ENCODE measurements at places on chromosomes 7 and 10.
A peak's percentile ranks its signal among the peaks of the same experiment; 100 is the strongest.

DNA sequence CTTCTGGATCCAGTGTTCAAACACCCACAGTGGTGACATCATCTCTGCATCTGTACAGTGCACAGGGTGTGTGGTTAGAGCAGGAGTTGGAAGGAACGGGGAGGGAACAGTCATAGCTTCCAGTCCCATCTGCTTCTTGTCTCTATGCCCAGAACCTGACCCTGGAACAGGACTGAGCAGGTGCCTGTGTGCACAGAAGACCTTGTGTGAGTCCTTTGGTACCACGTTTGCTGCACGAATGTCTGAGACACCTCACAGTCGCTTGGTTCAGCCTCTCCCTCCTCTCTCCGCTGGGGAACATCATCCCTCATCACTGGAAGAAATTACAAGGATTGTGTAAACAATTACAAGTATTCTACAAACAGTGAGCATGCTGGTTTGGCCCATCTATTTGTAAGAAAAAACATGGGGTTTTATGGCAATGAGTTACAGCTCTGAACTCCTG, 243.0 kb upstream of the KLF6 start:
- DNase-seq: no peak

DNA sequence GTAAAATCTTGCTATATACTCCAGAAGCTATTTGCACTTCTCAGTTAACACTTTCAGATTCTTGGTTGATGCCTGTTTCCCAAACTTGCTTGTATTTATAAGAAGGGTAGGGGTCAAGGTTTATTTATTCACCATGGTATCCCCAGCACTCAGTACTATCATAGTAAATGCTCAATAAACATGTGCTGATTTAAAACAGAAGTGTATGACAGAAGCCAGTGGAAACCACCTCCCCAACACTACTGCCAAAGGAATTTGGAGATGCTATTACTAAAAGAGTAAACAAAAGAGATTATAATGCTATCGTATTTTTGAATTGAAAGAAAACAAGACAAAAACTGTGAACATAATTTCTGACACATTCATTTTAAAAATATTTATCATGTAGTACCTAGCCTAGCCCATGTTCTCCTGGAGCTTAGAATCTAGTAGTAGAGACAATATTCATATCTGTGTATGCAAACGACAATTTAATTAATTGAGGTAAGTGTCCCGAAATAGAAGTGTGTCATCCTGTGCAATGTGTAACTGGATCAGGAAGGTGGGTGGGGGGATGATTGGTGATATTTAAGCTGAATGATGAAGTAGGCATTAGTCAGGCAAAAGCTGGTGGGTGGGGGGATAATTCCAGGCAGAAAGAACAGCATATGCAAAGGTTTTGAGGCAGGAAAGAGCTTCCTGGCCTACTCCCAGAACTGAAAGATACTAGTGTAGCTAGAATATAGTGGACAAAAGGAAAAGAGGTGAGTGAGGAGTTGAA, 77.5 kb downstream of the HGF start:
- no peak for DNase-seq

- no peak for DNase-seq
Observed at GRCh38 chr10:78604286-78604685, 464.5 kb upstream of the ZMIZ1 start.

DNA sequence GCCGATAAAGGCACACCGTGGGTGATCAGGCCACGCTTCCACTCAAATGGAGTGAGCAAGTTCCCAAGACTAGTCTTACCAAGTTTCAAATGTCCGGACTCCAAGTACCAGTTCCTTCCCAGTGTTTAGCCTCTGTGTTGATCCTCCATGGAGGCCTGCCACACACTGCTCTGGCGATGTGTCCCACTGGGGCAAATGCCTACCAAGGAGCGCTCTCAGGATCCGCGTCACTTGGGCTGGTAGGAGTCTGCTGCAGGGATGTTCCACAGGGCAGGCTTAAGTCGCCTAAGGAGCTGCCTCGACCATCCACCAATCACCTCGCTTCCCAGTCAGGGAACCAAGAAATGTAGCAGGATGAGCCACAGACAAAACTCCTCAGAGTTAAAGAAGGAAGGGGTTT, 17.4 kb upstream of the MRLN start:
- no peak for DNase-seq

DNA sequence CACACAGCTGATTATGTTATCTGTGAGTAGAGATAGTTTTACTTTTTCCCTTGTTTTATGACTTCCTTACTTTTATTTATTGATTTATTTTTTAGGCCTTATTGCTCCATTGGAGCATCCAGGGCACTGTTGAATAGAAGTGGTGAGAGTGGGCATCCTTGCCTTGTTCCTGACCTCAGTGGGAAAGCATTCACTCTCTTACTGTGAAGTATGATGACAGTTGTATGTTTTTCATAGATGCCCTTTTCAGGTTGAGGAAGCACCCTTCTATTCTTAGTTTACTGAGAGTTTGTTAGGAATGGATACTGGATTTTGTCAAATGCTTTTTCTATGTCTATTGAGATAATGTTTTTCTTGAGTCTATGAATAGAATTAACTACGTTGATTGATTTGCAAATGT, 88.6 kb downstream of the XRCC2 start:
- DNase-seq: no peak

GRCh38 chr10:94279835-94280709, 82.7 kb downstream of the NOC3L start:
- DNase-seq: peak; percentile 59

DNA sequence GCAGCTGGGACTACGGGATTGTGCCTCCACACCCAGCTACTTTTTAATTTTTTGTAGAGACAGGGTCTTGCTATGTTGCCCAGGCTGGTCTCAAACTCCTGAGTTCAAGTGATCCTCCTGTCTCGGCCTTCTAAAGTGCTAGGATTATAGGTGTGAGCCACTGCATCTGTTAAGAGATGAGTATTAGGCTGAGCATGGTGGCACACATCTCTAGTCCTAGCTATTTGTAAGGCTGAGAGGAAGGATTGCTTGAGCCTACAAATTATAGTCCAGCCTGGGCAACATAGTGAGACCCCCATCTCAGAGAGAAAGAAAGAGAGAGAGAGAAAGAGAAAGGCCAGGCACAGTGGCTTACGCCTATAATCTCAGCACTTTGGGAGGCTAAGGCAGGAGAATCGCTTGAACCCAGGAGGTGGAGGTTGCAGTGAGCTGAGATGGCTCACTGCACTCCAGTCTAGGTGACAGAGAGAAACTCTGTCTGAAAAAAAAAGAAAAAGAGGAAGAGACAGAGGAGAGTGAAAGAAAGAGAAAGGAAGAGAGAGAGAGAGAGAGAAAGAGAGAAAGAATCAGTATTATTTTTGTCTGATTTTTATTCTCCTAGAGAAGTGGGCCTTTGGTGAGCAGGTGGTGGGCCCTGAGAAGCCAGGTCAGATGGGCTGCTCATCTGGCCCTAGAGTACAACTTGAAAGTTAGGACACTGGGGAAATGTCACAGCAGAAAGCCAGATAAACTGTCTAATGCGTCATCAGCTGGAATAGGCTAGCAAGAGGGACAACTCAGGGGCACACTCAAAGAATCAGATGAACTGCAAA, 58.2 kb upstream of the ZRANB1 start:
- no peak for DNase-seq

DNA sequence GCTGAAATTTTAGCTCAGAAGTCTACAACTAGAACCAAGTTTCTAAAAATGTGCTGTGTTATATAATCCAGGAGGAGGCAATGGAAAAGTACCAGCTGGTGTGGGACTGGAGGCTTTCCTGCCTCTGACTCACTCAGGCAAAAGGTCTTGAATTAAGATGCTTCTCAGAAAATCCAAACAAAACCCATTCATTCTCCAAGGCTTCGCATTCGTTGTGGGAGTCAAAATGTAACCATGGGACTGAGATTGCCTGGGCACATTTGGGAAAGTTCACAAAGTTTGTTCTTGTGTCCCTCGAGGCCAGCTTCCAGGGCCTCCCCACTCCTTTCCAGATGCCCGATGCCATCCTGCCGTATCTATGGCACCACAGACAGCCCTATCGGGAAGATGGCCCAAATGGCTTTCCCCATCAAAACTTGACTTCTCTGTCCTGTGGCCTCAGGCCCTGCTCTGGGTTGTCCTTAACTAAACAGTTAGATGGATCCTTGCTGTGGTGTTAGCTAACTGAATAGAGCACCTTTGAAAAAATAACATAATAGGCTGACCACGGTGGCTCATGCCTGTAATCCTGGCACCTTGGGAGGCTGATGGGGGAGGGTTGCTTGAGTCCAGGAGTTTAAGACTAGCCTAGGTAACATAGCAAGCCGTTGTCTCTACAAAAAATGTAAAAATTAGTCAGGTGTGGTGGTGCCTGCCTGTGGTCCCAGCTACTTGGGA, 180.5 kb downstream of the PFKFB3 start:
- no peak for DNase-seq

GRCh38 chr7:1494447-1494846, 9.7 kb downstream of the INTS1 start:
- no peak for DNase-seq

- no peak for DNase-seq
Observed at GRCh38 chr7:47485640-47486435, 96.1 kb downstream of the TNS3 start.

- peak; percentile 86 for DNase-seq
Observed at GRCh38 chr10:71812016-71812912, 38.8 kb downstream of the PSAP start.

DNA sequence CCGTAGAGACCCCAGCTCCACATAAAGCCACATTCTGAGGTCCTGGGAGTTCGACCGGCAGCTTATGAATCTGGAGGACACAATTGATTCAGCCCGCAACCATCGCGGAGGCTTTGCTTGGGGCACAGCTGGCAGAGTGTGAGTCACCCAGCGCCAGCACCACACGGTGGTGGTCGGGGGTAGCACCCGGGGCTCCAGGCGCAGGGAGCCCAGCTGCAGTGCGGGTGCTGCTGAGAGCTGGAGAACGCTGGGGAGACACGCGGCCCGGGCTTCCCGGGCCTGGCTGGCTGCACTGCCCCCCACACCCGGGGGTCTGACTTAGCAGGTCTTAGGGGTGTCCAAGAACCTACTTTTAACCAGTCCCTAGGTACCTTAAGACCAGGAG, 87.9 kb downstream of the PAXIP1 start:
- DNase-seq: no peak

GRCh38 chr10:75450644-75451640, 19.5 kb downstream of the LRMDA start:
- DNase-seq: no peak

DNA sequence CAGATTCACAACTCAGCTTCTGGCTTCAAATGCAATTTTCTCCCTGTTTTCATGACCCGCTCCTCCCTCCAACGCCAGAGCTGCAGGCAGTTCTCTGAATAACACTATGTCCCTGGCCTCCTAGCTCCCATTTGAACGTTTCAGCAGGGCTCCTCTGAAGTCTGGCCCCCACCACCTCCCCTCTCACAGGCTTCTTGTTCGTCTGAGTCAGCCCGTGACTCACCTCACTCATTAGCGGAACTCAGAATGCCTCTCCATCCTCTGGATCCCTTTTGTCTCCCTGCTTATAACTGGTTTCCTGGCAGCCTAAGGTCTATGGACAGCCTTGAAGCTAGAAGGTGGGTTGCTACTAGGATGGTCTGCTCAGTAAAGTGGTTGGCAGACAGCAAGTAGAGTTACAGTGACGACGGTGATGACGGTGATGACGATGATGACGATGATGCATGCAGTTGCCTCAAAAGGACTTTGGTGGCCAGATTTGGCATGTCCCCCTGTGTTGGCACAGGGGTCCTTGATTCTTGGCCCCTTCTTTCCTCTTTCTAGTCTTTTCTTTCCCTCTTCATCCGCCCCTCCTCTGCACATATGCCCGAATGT, 83.3 kb upstream of the MKLN1 start:
- DNase-seq: peak; percentile 31

- DNase-seq: no peak
Observed at GRCh38 chr7:107711301-107711700, 32.6 kb upstream of the CBLL1 start.

- no peak for DNase-seq
Observed at GRCh38 chr7:51327287-51327717, 10.7 kb upstream of the COBL start.

- no peak for DNase-seq
Observed at GRCh38 chr10:642186-642890, 47.1 kb downstream of the DIP2C start.

DNA sequence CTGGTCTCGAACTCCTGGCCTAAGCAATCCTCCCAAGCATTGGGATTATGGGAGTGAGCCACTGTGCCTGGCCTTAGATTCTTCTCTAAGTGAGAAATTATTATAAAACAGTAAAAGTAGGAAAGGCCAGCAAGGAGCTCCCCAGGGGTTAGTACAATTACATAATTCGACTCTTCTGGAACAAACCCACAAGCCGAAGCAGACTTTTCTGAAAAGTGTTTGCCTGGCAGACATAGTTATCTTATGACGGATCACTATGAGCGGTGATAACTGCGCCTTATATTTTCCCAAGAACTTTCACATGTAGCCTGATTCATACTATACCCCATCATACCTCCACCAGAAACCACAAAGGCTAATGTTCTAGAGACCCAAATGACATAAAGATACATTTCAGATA, 30.2 kb upstream of the SH3PXD2A start:
- DNase-seq: no peak

GRCh38 chr10:114852197-114852596, 30.6 kb downstream of the FHIP2A start:
- DNase-seq: no peak

DNA sequence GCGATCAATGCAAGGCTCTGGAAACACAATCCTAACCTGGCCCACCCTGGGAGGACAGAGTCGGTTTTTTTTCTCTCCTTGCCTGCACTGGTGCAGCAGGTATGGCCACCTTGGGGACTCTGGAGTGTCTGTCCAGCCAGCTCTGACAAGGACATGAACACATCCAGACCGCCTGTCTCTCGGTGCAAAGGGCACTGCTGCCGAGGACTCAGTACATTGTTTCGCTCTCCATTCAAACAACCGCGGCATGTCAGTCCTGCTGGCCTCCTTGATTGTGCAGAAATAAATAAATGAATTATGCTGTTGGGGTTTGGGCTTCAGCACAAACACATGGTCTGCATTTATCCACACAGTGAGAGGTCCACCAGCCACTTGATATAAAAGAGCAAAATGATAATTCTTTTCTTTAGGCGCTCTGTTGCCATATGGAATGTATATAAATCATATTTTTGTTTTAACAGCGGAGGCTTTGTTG, 565.2 kb downstream of the KCNMA1 start:
- no peak for DNase-seq

DNA sequence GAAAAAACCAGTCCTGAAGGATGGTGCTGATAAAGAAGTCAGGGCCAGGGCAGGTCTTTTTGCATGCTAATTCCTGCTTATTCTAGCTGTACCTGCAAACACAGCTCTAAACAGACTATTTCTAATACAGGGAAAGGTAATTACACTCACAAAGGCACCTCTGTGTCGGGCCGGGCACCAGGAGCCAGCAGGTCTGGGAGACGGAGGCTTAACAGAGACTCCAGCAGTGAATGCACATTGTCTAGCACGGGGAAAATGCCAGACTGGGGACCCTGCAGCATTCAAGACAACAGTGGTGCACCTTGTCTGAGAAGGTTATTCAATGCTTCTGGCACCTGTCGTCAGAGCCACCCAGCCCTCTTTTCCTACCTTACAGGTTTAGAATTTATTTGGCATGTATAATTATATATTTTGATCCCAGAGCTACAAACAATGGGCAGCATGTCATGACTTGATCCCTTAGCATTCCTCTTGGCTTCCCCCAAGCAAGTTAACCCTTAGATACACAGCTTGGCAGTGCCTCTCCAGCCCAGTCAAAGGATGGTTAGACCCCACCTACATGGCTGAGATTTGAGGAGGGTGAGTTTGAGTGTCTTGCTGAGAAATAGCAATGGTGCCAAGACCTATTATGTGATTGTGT, 185.2 kb downstream of the SLC25A13 start:
- no peak for DNase-seq

GRCh38 chr7:98165827-98166667, 45.2 kb upstream of the BHLHA15 start:
- peak; percentile 65 for DNase-seq
